Fibroblast of mammary gland (primary cell): ENCODE measurements at places on chromosomes 16 and 17.
A peak's percentile ranks its signal among the peaks of the same experiment; 100 is the strongest.

DNA sequence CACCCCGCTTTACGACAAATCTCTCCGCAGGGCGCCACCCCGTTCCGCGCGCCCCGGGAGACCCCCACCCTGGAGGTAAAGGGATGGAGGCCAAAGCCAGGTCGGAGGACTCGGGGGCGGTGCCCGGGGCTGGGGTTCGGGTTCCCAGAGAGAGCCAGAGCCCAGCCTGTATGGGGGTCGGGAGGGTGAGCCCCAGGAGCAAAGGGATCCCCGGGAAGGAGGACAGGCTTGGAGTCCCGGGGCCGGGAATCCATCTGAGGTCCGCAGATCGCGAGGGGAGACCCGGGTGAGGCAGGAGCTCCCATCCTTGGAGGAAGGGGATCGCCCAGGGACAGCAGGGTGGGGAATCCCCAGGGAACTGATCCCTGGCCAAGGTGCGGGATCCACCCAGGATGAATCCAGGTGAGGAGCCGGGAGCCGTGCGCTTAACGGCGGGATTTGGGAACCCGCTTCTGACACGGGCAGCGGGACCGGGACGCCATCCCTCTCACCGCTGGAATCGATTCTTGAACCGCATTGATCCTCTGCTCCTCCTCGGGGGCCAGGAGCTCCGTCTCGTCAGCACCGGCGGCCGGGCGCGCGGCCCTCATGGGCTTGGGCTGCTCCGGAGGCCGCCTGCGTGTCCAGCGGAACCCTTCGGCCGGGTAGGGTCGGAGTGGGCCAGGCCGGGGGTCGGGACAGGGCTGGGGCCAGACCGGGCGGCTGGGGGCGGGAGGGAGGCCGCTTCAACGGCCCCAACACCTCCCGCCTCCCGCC, at the start of gene MMD:
Gene MMD (minus strand): TSS at position 657 of the 756 bp plus-strand sequence. CDS start 140 bp downstream, at position 517.
- DNase-seq, result no peak

- DNase-seq, result no peak
Observed at GRCh38 chr17:45395569-45396415, 36.9 kb downstream of the ARHGAP27 start.

DNA sequence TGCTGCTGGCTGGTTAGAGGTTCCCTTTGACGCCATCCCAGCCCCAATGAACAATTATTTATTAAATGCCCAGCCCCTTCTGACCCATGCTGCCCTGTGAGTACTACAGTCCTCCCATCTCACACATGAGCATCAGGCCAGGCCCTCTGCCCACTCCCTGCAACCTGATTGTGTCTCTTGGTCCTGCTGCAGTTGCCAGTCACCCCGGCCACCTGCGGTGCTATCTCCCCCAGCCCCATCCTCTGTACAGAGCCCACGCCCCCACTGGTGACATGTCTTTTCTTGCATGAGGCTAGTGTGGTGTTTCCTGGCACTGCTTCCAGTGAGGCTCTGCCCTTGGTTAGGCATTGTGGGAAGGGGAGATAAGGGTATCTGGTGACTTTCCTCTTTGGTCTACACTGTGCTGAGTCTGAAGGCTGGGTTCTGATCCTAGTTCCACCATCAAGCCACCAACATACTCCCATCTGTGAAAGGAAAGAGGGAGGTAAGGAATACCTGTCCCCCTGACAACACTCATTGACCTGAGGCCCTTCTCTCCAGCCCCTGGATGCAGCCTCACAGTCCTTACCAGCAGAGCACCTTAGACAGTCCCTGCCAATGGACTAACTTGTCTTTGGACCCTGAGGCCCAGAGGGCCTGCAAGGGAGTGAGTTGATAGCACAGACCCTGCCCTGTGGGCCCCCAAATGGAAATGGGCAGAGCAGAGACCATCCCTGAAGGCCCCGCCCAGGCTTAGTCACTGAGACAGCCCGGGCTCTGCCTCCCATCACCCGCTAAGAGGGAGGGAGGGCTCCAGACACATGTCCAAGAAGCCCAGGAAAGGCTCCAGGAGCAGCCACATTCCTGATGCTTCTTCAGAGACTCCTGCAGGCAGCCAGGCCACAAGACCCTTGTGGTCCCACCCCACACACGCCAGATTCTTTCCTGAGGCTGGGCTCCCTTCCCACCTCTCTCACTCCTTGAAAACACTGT, 11.3 kb downstream of the CX3CL1 start:
- DNase-seq, result peak; percentile 34

- DNase-seq, result no peak
Observed at GRCh38 chr17:2482218-2482617, 29.5 kb downstream of the METTL16 start.

DNA sequence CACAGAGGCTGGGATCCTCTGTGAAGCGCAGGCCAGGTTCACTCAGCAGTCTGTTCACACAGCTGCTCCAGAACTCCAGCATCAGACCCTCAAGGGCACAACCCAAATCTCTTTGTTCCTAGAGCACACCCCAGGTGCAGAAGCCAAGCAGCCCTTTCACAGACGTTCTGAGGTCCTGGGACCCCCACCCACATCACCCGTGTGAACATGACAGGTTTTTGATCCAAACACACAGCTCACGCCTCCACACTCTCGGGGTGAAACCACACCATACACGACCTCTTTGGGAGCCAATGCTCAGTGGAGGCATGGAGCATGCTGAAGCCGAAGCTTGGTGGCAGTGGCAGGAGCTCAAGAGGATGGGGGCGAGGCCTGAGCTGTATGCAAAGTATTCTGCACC, 97.4 kb downstream of the ZNF778 start:
- no peak for DNase-seq

DNA sequence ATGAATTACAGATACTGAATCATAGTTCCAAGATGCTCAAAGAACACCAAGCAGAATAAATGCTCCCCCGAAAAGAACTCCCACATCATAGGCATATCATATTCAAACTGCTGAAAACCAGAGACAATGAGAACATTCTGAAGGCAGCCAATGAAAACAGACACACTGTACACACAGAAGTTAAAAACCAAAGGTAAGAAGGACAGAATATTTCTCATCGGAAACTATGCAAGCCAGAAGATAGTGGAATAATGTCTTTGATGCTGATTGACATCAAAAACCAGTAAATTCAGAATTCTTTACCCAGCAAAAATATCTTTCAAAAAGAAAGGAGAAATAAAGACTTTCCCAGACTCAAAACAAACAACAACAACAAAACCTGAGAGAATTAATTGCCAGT, 73.8 kb upstream of the IRX5 start:
- DNase-seq, result no peak

- DNase-seq, result no peak
Observed at GRCh38 chr16:75794426-75794825, 68.1 kb upstream of the CPHXL start.

- peak; percentile 82 for DNase-seq
Observed at GRCh38 chr17:10327640-10328039, 45.2 kb downstream of the MYH13 start.

DNA sequence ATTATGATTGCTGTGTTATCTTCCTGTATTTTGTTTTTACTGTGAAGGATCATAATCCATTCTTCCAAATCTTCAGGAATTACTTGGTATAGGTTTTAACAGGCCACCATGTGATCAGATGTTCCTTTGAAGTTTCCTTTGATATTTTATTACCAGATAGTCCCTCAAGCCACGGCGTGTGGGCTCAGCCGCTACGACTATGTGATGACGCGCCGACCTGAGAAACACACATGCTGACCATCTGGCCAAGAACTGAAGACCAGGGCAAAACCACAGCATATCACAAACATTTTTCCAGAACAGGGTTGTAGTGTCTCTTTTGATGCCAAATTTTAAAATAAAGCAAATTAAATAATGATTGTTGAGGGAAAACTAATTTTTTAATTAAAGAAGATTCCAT, 47.3 kb downstream of the ZCCHC14 start:
- DNase-seq, result peak; percentile 90

DNA sequence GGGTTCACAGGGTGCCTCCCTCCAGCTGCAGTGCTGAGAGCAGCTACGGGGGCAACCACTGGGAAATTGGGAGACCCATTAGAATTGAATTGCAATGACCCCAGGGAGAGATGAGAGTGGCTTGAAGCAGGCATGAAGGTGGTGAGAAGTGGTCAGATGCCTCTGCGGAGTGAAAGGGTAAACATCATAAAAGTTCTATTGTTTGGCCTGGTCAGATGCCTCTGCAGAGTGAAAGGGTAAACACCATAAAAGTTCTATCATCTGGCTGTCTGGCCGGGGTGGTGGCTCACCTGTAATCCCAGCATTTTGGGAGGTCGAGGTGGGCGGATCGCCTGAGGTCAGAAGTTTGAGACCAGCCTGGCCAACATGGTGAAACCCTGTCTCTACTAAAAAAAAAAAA, 53.5 kb downstream of the TNFRSF13B start:
- no peak for DNase-seq

DNA sequence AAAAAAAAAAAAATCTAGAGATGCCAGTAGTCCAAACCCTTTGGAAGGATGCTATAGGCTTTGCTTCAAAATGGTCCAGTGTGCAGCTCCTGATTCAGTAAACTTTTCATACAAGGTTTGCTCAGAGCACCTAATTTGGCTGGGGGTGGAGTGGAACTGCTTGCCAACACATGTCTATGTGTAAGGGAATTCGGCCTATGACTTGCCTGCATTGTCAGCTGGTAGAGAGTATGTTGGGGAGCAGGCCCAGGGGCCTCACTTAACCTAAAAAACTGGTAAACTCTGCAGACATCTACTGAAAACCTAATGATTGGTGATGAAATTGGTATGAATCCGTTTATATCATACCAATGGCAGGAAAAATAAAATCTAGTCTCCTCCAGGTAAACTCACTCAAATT, 1.5 kb upstream of the MFSD6L start:
- no peak for DNase-seq

GRCh38 chr17:59746849-59747445, 39.5 kb downstream of the VMP1 start:
- peak; percentile 74 for DNase-seq

GRCh38 chr16:31404353-31405064, 11.4 kb downstream of the ITGAD start:
- DNase-seq, result peak; percentile 73

- DNase-seq, result no peak
Observed at GRCh38 chr16:57952909-57953308, 18.0 kb downstream of the CNGB1 start.

DNA sequence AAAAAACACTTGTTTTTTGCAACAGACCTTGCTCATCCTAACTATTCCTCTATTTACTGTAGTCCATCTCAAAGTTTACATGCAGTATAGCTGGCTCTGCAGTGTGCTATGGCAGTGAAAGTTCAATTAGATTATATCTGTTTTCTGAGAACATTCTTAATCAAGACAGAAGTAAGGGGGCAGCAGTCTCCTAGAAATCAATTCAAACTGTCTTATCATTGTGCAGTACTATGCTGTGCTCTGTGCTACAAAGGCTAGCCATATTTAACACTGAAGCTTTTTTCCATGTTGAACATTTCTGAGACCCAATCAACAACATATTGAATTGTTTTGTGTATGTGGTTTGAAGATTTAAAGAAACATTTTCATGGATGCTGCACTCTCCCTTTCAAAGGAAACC, 11.4 kb downstream of the NETO2 start:
- DNase-seq, result no peak

GRCh38 chr16:10519297-10519696, 61.1 kb downstream of the EMP2 start:
- no peak for DNase-seq

- no peak for DNase-seq
Observed at GRCh38 chr17:34740565-34741520, 161.5 kb downstream of the TMEM132E start.

- no peak for DNase-seq
Observed at GRCh38 chr17:69497161-69497560, 82.7 kb downstream of the MAP2K6 start.

DNA sequence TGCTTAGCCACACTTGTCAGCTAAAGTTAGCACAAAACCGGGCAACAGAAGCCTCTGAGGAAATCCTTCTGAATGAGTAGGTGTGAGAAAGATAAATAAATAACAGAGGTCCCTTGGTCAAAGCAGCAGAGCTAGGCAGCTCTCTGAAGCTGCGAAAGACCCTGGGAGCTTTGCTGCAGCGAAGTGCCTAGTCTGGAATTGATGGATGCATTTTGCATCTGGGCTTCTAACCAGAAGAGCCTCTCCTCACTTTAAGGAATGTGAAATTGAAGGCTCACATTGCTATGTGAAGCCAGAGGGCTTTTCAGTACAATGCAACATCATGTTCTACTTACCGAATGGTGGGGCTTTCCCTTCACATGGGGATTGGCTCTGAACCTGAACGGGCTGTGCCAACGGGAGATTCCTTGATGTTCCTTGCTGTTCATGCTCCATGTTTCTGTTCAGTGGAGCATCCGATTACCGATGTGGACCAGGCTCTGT, 274.6 kb downstream of the HS3ST3B1 start:
- peak; percentile 39 for DNase-seq

GRCh38 chr17:38453951-38454421, 25.7 kb downstream of the ARHGAP23 start:
- peak; percentile 41 for DNase-seq

- no peak for DNase-seq
Observed at GRCh38 chr17:43713494-43714162, 45.0 kb downstream of the SOST start.

DNA sequence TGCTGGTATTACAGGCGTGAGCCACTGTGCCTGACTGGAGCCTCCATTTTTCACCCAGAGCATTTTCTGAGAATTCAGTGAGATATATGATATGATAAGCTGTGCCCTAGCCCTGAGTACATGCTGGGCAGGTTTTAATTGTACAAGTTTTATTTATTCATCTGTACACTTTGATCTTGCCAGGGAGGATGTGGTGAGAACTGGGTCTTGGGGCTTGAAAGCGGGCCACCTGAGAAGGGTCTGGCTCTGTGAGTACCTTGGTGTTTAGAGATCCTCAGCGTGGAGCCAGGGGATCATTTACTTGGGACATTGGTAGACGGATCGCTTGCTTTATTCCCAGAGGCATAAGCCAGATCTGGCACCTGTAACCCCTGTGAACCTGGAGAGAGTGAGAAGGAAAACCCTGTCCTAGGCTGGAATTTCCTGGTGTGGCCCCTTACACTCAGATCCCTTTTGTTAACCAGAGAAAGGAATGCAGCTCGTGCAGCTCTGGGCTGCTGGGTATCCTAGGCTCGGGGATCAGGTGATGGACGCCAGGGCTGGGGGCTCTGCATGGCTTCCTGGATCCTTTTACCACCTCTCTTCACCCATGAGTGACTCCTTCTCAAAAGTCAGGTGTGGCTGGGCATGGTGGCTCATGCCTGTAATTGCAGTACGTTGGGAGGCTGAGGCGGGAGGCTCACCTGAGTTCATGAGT, 91.9 kb downstream of the ABCC1 start:
- no peak for DNase-seq

GRCh38 chr17:27413792-27414191, 42.5 kb upstream of the KSR1 start:
- no peak for DNase-seq

GRCh38 chr17:4708436-4708835, 2.0 kb upstream of the ARRB2 start:
- DNase-seq, result no peak

GRCh38 chr17:82623707-82624106, 24.5 kb downstream of the WDR45B start:
- no peak for DNase-seq

DNA sequence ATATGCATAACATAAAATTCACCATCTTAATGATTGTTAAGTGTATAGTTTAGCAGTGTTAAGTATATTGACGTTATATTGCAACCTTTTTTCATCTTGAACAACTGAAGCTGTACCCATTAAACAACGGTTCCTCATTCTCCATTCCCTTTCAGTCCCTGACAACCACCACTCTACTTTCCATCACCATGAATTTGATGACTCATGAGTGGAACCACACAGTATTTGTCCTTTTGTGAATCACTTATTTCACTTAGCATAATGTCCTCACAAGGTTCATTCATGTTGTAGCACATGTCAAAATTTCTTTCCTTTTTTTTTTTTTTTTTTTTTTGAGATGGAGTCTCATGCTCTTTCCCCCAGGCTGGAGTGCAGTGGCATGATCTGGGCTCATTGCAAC, 46.0 kb downstream of the HOXB1 start:
- peak; percentile 89 for DNase-seq
